Anterior cingulate cortex (tissue), 58 donors: ENCODE measurements at places on chromosomes 6 and 20.
A peak's percentile ranks its signal among the peaks of the same experiment; 100 is the strongest.

DNA sequence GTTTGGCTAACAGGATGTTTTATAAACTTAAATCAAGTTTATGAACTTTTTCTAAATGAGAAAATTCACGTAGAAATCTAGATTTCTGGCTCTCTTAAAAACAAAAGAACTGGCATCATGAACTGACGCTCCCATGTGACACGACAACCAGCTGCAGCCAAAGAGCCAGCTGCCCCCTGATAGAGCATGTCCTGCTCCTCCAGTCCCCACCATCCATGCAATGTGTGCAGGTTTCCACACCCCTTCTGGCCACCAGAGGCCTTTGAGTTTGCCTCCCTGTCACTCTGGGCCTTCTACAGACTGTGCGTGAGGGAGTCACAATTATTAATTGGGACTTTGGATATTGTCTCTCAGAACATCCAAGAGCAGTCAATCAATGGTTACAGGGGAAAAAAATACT lies 1.6 kb upstream of the GPLD1 start:
- no peak for DNase-seq

- no peak for DNase-seq
Measured at GRCh38 chr6:131724114-131724513, 13.3 kb upstream of the CTAGE9 start.

GRCh38 chr6:36999061-36999750 lies 6.2 kb upstream of the FGD2 start:
- peak; percentile 37 for DNase-seq

GRCh38 chr20:32368925-32369324 lies 10.8 kb downstream of the ASXL1 start:
- DNase-seq: no peak

DNA sequence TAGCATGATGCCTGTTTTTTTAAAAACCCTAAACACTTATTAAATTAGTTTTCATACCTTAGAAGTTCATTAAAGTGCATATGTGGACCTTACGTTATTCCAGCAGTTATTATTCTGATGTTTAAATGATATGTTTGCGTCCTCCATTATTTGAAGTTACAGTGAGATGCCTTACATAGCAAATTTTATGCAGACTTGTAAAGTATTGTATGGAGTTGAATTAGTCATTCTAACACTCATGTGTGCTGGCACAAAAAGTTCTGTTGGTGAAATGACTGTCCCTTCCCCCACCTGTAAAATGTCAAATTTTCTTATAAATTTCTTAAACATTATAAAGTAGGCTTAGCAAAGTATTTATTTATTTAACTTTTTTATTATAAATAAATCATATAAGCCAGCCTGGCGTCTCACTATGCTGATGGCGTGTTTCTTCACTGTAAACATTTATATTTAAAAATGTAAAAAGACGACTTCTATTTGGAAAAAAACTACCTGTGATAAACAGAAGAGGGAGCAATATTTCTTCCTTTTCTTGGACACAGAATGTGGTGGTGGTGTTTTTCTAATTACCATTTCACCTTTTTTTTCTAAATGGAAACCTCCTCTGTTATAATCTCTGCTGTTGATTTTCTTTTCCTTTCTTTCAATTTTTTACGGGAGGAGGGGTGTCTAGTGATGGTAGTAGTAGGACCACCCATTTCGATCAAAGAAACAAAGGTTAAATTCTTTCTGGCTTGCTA lies 155.4 kb downstream of the RFPL4B start:
- no peak for DNase-seq

GRCh38 chr6:101268541-101268940 lies 125.0 kb upstream of the GRIK2 start:
- DNase-seq: no peak
